ENCODE measurements at places on chromosomes 7 and 10.

DNA sequence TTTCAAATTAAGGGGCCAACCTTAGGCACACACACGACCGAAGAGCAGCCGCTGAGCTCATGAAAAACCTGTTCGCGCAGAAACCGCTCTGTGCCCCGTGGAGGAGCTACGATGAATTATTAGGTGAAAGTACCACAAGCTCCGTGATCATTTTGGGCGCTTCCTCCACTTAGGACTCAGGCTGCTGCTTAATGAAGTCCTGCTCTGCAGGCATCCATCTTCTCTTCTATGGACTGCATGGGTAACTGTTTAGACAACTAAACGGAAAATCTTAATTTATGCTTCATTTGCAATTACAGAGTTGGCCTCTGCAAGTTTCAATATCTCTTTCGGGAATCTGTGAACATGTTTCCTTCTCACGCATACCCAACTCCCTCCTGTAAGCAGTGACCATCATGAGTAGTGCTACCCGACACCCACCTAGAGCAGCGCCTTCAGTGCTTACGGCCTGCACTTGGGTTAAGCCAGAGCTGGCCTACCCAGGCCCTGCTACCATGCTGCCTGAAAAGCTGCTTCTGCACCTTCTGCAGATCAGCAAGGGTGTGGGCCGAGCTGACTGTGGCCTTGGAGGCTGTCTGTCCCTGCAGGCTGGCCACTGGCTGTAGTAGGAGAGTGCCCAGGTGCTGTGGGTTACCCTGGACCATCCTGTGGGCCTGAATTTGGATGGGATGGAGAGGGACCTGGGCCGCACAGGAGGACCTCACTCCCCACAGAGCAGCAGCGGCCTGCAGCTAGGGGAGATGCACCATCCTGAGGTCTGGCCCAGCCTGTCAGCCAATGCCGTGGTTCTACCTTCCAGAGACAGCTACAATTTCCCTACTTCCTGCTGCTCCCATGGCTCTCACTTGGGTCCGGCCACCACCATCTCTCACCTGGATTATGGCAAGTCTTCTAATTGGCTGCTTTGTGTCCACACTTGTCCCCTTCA lies 36.0 kb downstream of the GNA12 start:
- no peak for DNase-seq

DNA sequence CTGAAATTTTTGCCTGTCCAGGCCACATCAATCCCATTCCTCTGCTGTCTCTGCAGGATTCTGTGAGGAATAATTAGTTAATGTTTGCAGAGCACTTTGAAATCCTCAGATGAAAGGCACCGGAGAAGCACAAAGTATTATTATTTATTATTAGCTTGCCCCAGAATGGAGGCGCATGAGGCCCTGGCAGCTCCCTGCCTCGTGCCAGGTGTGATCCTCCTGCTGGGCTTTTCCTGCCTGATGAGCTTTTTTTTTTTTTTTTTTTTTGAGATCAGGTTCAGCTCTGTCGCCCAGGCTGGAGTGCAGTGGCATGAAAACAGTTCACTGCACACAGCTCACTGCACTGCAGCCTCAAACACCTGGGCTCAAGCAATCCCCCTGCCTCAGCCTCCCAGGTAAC lies 65.2 kb downstream of the TCF7L2 start:
- DNase-seq: no peak

- no peak for DNase-seq
Measured at GRCh38 chr10:34812771-34813170, 2.3 kb downstream of the PARD3 start.

- no peak for DNase-seq
Measured at GRCh38 chr10:11115337-11115736, 97.7 kb downstream of the CELF2 start.

DNA sequence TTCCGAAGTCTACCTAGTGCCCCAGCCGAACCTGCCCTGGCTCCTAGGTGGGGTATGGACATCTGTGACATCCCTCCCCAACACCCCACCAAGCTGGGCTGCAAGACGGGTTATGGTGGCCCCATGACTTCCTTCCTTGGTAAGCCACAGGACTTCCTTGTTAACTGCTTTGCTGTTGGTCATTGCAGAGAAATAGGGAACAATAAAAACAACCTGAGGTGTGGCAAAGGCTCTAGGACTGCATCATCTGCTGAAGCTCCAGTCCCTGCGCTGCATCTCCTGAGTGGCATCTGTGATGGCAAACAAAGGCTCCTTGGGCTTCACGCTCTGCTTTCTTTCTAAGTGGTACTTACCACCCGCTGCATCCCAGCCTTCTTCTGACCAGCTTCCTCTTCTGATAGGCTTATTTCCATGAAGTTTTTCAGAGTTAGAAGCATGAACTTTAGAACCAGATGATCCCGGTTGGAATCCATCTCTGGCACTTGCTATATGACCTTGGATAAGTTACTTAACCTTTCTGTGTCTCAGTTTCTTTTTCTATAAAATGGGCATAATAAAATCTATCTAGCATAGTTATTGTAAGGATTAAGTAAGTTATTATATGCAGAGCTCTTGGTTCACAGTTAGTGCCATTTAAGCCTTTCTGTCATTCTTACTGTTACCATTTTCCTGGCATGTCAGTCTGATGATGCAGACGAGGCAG lies 216.8 kb downstream of the RPS24 start:
- DNase-seq: no peak

DNA sequence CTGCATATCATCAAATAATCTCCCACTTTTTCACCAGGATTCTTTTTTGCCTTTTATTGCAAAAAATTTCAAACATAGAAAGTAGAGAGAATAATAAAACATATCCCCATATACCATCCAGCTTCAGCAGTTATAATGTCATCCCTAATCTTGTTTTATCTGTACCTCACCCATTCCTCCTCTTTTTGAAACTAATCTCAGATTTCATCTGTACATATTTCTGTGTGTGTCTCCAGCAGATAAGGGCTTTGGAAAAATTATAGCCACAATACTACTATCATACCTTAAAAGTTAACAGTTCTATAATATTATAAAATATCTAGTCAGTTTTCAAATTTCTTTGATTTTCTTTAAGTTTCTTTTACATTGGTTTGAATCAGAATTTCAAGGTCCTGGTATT lies 7.6 kb upstream of the ENTPD1 start:
- DNase-seq: no peak

DNA sequence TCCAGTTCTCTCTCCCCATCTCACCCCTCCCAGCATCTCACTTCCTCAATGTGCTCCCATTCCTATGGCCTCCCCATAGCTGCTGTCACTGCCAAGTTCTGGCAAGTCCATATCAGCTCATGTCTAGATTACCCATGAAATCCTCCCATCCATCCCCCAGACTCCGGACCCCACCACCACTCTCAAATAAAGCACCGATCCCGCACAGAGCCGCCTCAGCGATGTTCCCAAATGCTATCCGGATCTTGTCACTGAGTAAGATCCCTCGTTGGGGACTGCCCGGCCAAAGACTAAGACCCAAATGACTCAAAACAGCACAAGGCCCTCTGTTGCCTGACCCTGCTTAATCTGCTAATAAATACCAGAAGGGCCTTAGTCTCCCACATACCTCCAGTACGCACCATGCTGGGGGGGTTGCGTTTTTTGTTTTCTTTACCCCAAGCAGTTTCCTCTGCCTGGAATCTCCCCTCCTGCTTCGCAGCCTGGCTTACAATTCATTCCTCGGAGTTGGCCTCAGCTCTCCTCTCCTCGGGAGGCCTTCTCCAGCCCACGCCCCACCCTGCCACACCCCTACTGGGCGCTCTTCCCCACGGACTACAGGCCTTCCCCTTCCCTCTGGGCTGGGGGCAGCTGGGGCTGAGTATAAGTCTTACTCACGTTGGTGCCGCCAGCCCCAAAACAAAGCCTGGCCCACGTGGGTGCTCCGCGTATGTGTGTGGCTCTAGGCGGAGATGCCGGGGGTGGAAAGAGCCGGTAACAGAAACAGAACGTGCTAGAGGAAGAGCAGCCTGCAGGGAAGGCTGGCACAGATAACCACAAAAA lies 1.8 kb upstream of the DUSP5 start:
- DNase-seq: no peak

DNA sequence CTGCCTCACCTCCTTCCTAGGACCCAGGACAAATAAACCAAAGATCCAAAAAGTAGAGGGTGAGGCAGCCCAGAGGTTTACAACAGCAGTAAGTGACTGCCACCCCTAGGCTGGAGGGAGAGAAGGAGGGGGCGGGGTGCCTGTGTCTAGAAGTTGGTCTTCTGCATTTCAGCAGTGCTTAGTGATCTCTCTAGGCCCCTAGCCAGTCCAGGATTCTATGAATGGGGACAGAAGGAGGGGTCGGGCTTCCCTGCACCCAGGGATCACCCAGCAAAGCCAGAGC lies 62.8 kb upstream of the KDM7A start:
- DNase-seq: no peak

DNA sequence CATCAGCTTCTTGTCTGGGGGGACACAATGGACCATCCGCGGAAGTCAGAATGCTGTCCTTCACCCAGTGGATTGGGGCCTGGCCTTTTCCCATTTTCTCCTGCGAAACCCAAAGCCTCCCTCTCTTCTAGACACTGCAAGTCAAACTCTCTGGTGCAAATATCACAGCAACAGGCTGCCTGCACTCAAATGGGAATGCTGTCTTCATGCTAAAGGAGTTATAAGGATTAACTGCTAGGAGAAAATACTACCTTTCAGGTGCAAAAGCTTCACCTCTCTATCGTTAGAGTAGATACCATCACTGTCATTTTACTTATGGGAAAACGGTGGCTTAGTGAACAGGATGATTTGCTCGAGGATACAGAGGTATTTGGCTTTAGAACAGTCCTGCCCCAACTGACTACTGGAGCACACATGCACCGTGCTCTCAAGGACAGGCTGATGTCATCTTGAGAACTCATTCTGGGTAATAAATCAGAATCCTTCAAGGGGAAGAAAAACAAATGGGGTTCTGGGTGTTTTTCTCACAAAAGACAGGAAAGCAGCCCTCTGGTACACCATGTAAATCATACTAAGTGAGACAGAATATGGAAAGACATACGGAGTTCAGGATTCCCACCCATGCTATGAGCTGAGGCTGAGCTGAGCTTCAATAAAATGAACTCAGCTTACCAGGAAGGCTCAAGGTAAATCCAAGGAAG lies 100.9 kb downstream of the SAMD9 start:
- no peak for DNase-seq

DNA sequence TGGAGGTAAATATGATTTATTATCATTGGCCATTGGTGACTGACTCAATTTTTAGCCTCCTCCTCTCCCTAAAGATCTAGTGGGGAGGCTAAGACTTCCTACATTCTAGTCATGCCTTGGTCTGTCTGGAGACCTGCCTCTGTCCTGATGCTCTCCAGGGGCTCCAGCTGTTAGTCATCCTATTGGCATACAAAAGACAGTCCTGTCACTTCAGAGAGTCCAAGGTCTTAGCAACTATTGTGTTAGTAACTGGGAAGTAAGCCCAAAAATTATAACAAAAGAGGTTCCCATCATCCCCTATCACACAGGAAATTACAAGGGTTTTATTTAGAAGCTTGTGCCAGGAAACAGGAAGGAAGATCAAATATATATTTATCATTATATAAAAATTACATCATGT lies 400.6 kb upstream of the VSTM2A start:
- DNase-seq: no peak

DNA sequence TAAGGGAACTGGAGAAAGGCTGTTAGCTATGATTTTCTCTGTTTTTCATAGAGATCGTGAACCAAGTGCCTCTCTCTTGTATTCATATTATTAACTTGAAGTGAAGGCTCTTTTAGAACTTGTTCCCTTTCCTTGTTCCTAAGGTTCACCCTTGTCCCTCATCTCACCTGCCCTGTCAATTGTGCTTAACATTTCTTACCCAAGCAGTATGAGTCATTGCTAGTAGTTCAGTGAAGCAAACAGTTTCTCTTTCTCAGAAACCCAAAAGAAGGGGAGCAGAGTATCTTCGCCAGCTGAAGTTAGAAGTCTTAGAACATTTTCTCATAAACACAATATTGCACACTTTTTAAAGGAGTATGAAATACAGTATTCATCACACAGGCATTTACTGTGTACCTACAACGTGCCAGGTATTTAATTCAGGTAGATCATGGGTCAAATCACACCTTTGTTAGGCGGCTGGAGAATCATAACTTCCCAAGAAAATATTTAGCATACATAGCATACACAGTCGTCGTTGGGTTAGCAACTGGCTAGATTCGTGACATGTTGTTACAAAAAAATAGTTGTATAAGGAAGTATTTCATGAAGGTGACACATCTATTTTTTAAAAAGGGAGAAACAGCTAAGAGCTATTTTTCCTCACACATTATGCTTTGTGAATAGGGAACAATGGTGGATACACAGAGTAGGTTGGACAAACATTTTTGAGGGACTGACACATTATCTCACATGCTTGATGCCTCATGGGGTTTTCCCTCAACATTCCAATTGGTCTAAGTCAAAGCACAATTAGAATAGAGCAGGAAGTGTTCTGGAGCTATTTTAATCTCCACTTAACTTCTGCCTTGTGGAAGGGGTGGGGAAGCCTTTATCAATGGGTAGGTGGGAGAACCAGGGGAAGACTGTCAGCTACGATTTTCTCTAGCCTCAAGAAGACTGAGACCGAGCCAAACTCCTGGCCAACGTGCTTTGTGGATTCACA lies 13.2 kb downstream of the HDAC9 start:
- DNase-seq: no peak

GRCh38 chr7:158032561-158033115 lies 555.0 kb downstream of the PTPRN2 start:
- DNase-seq: no peak

DNA sequence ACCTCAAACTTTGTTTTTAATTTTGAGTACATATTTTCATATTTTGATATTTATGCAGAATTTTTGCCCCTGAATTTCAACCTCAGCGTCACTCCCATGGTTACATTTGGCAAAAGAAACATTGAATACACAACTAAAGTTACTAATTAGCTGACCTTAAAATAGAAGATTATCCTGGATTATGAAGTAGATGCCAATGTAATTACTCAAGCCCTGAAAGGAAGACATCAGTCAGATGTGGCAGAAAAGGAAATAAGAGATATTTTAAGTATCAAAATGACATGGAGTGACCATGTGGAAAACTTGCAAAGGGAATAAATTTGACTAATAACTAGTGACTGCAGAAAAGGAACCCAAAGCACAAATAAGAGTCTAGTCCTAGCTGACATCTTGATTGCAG lies 701.3 kb upstream of the KCND2 start:
- no peak for DNase-seq

DNA sequence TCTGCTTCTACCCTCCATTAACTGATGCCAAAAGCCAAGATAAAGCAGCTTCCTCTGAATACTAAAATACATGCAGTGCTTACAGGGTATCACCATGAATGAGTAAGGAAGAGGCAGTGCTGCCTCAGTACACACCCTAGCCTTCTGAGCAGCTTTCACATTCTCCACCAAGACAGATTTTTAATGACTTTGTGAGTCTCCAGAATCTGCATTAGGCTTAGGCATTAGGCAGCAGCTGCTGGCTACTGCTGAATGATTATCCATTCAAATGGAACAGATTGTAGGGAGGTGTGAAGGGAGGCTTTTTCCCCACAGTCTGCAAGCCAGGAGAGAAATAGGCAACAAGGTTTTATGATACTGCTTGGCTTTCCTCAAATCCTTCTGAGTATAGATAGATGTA lies 1226.7 kb upstream of the LRRN3 start:
- no peak for DNase-seq

All from stimulated activated CD8-positive, alpha-beta memory T cell treated with anti-CD3 and anti-CD28 coated beads, Interleukin-7, amount 100 ng/mL, for 1 hour (primary cell).